ENCODE measurements at places on chromosomes 1 and 21. TPM values are rescaled to one million over a fixed set of nuclear protein-coding genes. Genes with fewer than 3 reads are reported as not detected.

GPR37L1 gene
- 0.09 TPM for total RNA-seq

PGLYRP4 gene
- total RNA-seq = not detected

- no peak for DNase-seq
Measured at GRCh38 chr1:151846062-151846568, 6.5 kb upstream of the C2CD4D start.

GRCh38 chr1:5970610-5971273 is 21.5 kb downstream of the NPHP4 start:
- DNase-seq = no peak

- DNase-seq = no peak
Measured at GRCh38 chr21:28639737-28640136, 352.9 kb downstream of the LTN1 start.

DNA sequence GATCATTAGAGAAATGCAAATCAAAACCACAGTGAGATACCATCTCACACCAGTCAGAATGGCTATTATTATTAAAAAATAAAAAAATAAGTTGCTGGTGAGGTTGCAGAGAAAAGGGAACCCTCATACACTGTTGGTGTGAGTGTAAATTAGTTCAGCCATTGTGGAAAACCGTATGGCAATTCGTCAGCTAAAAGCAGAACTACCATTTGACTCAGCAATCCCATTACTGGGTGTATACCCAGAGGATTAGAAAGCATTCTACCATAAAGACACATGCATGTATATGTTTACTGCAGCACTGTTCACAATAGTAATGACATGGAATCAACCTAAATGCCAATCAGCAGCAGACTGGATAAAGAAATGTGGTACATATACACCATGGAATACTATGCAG is 42.2 kb downstream of the GIPC2 start:
- no peak for DNase-seq

- peak; percentile 26 for DNase-seq
Measured at GRCh38 chr1:114482585-114482984, 28.4 kb downstream of the TRIM33 start.

DNA sequence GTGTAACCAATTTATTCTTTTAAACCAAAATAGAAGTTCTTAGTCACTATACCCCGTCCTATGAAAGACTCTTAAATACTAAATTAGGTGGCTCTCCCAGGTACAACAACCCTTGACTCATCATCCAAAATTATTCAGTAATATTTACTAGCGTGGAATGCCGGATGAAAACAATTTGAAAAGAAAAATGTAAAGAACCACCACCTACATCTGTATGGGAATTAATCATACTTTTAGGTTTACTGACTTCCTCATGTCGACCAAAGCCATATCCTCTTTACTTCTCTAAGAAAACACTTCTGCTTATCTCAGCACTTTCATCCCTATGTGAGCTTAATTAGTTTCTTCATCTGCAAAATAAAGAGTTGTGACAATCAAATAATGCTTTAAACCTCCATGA is 139.6 kb downstream of the AKT3 start:
- DNase-seq = no peak

- DNase-seq = no peak
Measured at GRCh38 chr1:174761335-174761734, 238.4 kb upstream of the CACYBP start.

Measured in prostate gland (tissue), 2 donors.